ENCODE measurements at places on chromosomes 1 and 21.

GRCh38 chr21:33968995-33969348 lies 53.4 kb upstream of the ATP5PO start:
- DNase-seq, result no peak

GRCh38 chr1:23984417-23985186 lies 4.5 kb upstream of the SRSF10 start:
- no peak for DNase-seq

DNA sequence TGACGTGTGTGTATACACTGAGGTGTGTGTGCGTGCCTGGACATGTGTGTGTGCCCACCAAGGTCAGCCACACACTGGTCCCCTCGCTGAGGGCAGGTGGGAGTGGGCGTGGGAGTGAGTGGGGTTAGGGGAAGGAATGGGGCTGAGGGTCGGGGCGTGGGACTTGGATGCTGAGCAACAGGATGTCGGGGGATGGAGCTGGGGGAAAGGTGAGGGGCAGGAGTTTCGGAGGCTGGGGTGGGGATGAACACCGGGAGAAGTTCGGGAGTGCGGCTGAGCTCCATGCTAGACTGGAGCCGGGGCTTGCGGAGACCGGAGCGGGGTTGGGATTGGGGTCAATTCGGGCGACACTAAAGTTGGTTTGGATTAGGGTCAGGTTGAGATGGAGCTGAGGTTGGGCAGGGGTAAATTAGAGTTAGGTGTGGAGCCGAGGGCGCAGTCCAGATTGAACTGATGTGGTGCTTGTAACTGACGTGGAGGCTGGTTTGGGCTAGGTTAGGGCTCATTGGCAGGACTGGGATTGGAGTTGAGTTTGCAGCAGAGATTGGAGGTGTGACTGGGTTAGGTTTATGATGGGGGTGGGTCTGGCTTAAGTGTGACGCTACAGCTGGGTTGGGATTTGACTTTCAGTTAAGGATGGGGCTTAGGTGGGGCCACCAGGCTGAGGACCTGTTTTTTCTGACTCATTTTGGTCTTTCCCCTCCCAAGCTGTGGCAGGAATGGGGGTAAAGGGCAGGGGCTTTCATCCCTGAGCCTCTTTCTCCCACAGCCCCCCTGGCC lies 3.3 kb upstream of the GUCA2A start:
- DNase-seq, result no peak

DNA sequence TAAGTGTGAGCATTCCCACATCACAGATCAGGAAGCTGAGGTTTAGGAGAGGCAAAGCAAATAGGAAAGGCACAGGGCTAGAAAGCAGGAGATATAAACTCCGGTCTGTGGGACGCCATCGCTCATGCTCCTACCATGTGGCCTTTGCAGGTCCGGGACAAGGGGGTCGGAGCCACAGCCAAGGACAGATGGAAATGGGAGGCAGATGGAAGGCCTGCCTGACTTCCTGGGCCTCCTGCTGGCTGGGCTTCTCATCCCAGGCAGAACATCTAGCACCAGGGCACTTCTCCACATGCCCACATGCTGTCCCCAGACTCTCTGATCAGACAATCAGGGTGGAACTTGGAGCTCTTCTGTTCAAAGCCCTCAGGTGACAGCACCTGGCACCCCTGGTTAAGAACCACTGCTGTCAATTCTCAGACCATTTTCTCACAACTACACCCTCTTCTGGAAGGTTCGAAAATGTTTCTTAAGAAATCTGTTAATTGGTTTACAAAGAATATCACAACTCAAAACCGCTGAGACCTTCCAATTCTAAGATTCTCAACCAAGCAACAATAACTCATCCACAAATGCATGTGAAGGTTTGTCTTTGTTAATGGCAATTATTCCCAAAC lies 173.3 kb upstream of the EDN2 start:
- no peak for DNase-seq

GRCh38 chr1:7119156-7119555 lies 333.9 kb downstream of the CAMTA1 start:
- DNase-seq, result no peak

GRCh38 chr1:7811476-7811875 lies 27.4 kb downstream of the PER3 start:
- no peak for DNase-seq

DNA sequence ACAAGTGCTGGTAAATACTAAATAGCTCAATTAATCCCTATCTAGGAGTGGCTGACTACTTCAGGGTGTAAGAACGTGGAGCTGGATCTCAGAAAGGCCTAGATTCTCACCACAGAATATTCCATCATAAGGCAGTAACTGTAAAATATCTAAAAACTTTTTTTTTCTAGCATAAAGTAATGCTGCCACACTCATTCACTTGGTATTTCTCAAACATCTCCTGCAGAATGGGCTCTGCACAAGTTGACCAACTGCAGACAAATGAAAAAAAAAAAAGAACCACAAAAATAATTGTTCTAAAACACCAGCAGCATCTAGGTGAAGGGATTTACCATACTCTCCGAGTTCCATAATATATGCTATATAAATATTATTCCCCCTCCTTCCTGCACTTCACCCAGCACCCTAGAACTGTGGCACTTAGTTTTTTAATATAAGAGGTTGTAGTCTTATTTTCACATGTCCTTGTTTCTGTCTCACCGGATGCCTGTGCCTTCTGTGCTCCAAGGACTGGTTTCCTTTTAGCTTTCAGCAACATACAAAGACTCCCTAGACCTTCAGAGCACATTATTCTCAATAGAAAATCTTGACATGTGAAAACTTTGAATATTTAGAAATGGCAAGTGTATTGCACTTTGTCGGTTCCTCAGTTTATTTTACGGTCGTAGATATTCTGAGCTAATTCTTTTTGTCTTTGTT lies 8.9 kb downstream of the VSIG8 start:
- no peak for DNase-seq

DNA sequence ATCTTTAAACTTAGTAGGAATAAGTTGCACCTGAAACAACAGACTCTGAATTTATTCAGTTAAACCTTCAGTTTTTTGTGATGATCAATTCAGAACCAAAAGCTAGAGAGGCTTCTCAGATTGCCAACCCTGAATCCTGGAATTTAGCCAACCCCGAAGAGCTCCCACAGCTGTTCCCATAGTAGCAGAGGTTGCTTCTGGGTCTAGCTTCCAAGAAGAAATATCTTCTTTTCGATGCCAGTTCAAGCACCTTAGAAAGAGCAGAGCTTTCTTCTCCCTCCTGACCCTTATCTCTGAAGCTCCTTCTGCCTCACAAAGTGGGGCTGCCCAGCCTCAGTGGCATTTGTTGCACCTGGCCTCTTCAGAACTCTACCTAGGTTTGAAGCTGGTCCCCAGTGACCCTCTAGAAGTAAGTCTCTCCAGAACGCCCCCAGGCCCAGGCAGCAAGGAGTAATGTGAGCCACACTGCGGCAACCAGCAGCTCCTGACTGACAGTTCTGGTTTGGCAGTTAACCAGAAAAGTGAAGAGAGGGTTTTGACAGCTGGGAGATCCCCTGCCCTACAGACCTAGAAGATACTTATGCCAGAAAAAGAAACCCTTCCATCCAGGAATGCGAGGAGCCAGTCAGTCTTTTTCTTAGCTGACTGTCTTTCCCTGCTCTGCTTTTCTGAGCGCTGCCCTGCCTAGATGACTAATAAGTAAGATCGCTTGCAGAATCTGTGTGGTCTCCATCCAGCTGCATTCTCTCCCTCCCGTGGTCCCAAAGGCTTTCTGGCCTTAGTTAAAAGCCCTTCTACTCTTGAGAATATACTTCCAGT lies 165.9 kb downstream of the ADGRL4 start:
- no peak for DNase-seq

DNA sequence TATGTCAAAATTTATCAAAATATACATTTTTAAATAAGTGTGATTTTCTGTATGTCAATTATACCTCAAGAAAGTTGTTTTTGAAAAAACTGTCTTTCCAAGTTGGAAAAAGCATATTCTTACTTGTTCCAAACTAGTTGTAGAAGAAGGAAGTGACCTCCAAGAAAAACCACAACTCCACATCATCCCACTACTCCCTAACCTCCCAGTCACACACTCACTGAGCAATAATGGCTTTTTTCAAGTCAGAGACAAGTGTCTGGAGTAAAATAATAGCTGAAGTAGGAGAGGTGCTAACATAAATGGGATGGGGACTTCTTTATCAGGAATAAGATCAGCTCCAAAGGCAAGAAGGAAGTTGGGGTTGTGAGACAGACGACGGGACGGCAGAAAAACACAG lies 13.4 kb downstream of the EPRS1 start:
- DNase-seq, result no peak

DNA sequence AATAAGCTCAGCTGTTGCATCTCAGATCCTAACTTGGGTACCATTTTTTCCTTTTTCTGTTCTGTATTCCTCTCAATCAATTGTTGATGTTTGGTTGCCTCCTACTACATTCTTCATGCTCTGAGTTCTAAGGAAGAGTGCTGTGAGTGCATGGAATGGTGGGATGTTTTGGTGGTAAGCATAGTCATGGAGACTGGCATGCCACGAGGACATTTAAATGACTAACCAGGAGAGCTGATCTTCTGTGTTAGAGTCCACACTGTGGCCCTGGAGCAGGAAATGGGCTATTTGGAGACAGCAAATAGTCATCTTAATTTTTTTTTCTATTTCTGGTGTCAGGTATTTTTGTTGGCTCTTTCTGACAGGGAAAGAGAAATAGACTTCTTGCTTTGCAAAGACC lies 69.5 kb upstream of the HSD17B7 start:
- no peak for DNase-seq

- DNase-seq, result no peak
Observed at GRCh38 chr1:6612641-6613360, 730 bp upstream of the PHF13 start.

DNA sequence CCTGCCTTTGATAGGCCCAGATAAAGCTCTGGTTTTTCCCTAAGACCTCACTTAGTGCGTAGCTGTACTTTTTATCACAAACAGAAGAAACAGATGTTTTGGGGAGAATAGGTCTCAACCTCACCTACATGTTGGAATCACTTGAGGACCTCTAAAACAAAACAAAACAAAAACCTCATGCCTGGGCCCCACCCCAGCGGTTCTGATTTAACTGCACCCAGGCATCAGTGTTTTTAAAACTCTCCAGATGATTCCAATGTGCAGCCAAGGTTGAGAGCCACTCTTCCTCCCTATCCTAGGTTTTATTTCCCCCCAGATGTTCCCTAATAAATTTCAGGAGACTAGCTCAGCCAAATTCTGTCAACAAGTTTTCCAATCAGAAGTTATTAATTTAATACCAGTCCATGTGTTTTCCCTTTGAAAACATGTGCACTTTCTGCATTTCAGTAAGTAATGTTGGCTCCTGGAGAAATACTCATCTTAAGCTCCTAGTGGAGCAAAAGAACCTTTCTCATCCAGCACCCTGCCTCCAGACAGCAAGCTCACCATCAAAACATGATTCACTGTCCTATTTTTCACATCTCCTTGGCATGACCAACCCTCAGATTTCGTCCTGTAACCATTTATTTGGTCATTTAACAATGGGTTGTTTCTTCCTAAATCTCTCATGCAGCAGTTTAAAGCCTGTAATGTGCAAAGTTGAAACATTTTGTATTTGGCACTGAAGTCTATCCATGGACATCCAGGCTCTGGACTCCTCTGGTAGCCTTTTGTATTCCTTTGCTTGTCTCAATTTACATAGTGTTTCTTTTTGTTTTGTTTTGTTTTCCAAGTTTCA lies 27.5 kb downstream of the LRRC8C start:
- DNase-seq, result no peak

GRCh38 chr1:4796161-4797015 lies 142.0 kb downstream of the AJAP1 start:
- DNase-seq, result no peak

GRCh38 chr1:72847651-72848050 lies 565.3 kb upstream of the NEGR1 start:
- DNase-seq, result no peak

DNA sequence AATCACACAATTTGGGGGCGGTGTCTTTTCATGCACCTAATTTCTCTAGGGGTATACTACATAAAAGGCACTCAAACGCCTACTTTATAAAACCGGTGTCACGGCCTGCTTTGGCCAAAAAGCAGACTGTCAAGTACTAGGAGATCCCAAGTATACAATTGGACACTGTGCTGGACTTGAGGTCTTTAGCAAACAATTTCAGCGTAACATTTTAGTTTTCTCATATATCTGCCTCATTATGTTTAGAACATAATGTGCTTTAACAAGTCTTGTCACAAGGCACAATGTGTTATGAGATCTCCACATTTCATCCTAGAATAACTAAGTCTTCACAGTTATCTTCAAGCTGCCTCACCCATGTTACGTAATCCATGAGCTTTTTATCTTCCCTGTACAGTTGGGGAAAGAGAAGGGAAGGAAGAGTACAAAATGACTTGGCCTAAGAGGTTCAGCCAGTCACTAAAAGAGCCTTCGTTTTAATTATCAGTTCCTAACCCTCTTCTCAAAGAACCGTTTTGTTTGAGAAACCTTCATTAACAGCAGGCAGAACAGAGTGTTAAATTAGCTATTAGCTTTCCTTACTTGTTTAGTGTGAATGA lies 1.7 kb downstream of the SSX2IP start:
- no peak for DNase-seq

DNA sequence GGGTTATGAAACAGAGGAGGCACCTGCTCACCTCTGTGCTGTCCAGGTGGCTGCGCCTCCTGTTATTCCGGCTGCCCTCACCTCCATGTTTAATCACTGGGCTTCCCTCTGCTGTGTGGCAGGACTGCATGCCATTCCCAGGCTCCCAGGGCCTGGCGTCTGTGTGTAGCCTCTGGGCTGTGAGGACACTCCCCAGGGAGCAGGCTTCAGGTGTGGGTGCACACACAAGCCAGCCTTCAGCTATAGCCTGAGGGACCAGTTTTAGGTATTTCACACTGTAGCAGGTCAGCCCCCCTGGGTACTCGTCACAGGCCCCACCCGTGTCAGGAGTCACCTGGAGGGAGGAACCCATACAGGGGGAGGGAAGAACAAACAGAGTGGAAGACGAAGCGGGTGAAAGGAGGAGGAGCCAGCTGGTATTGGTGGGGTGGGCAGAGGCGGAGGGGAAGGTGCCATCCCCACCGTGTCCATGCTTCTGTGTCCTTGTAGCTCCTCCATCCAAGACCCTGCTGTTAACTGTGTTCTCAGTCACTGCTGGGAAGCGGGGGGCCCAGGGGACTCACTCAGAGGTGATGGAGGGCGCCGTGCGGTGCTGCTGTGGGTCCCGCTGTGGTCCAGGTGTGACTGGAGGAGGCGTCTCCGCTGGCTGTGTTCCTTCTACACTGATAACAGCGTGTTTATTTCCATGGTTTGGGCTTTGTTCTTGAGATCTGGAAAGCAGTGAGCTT lies 158.6 kb downstream of the PGBD5 start:
- no peak for DNase-seq

GRCh38 chr1:33025180-33025569 lies 11.5 kb downstream of the AK2 start:
- DNase-seq, result no peak

DNA sequence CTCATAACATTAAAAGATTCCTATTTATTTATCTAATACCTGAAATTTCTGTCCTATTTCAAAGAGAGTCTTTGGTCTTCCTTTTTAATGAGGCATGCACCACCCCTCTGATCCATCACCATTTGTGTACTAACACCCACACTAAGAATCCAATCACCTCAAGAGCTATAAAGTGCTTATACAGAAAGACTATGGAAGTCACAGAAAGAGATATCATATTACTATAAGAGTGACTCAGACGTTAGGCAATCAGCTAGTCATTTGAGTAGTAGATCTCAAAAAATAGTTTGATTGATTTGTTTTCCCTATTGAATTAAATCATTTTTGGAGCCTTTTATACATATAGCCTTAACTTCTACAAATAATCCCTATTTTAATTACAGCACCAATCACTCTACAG lies 46.1 kb downstream of the NME7 start:
- no peak for DNase-seq

Data from stimulated activated CD4-positive, alpha-beta T cell treated with anti-CD3 and anti-CD28 coated beads, TNF-alpha, amount 100 ng/mL, for 24 hours (primary cell).